ENCODE measurements at places on chromosomes 2 and 18.

- peak; percentile 11 for DNase-seq
Measured at GRCh38 chr2:221204699-221205098, 367.4 kb downstream of the EPHA4 start.

- DNase-seq: no peak
Measured at GRCh38 chr18:9209279-9209678, 72.7 kb downstream of the ANKRD12 start.

- DNase-seq: no peak
Measured at GRCh38 chr2:96296925-96297324, 8.4 kb downstream of the SNRNP200 start.

DNA sequence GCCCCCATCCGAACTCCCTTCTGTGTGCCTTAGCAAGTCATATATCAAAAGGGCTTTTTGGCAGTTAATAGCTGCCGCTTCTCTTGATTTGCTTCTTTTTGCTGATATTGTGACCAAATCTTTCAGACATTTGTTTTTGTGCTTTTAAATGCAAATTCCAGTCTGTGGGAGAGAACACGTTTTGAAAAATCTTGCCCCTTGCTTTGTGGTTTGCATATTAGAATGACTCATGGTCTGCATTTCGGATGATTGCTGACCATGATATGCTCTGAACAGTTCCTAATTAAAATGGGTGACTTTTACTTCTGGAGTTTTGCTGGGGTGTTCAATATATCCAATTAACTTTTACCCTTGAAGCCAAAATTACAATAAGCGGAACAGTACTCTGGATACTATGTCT lies 58.2 kb upstream of the ST6GAL2 start:
- no peak for DNase-seq
